Regular cardiac myocyte (primary cell): ENCODE measurements at places on chromosomes 16 and 17. TPM values are rescaled to one million over a fixed set of nuclear protein-coding genes. Genes with fewer than 3 reads are reported as not detected.

The EXOC7 gene
- 82.9 and 87.0 TPM in 2 replicates for total RNA-seq

The GRAP gene
- 0.58 and 0.85 TPM in 2 replicates for total RNA-seq

The LPCAT2 gene
- 17.1 and 20.0 TPM in 2 replicates for total RNA-seq

The APRT gene
- total RNA-seq: 57.5 and 76.3 TPM in 2 replicates

The KCNJ16 gene
- 0.28 and 0.38 TPM in 2 replicates for total RNA-seq

The ATP2A1 gene
- under 0.01 and 0.28 TPM in 2 replicates for total RNA-seq

The NPIPB6 gene
- total RNA-seq: under 0.01 TPM in 1 of 2 replicates, not detected in the other

The CCL11 gene
- total RNA-seq: 1.1 TPM in 1 of 2 replicates, not detected in the other

The BAIAP3 gene
- total RNA-seq: 0.38 and 0.56 TPM in 2 replicates

The SDK2 gene
- total RNA-seq: 0.19 and 0.28 TPM in 2 replicates
